ENCODE measurements at places on chromosomes 4 and X.
A peak's percentile ranks its signal among the peaks of the same experiment; 100 is the strongest.

DNA sequence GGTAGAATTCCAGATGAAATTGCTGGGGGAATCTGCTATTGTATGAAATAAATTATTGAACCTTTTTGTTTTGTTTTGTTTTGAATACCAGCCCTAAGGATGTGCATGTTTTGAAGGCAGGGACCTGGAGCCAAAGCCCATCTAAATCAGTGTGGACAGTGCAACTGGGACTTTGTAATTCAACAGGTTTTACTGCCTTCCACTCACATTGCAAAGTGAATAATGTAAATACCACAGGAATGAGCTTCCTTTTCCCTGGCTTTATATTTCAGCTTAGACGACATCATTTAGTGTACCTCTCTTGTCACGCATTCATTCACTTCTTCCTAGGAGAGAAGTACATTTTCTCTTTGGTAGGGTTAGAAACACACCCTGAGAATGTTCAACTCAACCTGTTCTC, 795.0 kb downstream of the CENPC start:
- DNase-seq, result no peak

DNA sequence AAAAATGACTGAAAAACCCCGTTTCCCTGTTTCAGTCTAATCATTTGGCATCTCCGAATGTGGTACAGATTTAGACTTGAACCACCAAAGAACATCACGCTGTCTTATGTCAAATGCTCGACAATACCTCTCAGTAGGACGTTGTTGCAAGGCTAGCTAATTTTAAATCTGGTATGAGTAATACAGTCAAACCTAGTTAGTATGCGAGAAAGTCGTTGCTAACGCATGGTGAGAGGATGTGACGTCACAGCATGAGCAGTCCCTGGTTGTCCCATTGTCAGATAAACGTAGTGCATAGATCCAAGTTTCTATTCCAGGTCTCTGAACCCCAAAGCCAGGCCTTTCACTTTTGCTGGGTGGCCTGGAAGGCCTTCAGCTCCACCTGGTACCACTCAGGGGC, 44.7 kb downstream of the SETD7 start:
- DNase-seq, result no peak

DNA sequence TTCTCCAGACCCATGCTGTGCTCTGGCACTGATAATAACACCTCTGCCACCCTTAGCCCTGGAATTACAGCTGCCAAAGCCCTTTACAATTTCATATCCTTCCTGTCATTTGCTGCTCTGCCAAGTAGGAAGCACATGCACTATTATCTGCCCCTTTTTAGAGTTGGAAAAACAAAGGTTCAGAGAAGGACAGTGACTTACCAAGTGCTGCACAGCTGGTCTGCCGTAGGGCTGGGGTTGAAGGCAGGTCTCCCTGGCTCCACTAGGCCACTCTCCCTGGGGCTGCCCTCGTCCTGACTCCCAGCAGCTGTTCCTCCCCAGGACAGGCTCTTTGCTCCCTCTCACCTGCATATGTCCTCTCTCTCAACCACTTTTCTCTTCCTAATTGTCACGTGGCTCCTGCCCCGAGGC, 73.4 kb downstream of the ANAPC4 start:
- DNase-seq, result no peak

DNA sequence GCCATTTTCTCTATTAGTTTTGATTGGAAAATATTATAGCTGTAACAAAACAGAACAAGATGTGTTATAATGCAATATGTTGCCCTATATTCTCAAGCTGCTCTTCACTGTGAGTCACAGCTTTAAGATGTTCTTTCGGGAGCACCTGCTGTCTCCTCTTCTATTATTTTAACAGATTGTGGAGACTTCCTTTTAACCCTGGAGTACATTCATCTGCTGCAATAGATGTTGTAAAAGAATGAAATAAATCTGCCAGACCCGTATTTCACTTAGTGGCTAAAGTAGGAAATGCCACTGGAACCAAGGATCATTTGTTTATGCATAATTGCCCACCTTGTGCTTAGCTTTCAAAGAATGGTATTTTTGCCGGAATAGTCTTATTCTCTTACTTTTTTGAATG, 11.1 kb downstream of the LSM6 start:
- no peak for DNase-seq

- no peak for DNase-seq
These were observed 140.4 kb upstream of the MAD2L1 start for GRCh38 chr4:120207021-120207420.

- DNase-seq, result no peak
These were observed 168.2 kb downstream of the AMELX start for GRCh38 chrX:11461201-11462001.

- DNase-seq, result no peak
These were observed 474.7 kb downstream of the TRIML1 start for GRCh38 chr4:188613976-188614375.

DNA sequence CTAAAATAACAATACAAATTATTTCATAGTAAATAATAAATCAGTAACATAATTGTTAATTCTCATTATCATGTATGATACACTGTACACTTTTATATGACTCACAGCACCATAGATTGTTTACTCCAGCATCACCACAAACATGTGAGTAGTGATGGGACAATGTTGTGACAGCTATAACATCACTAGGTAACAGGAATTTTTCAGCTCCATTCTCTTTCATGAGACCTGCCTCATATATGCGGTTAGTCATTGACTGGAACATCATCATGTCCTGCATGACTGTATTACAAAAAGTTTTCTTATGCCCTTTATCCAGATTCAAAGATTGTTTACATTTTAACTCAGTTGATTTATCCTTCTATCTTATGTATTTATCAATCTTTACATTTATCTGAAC, 1530.0 kb downstream of the PCDH18 start:
- DNase-seq, result no peak

DNA sequence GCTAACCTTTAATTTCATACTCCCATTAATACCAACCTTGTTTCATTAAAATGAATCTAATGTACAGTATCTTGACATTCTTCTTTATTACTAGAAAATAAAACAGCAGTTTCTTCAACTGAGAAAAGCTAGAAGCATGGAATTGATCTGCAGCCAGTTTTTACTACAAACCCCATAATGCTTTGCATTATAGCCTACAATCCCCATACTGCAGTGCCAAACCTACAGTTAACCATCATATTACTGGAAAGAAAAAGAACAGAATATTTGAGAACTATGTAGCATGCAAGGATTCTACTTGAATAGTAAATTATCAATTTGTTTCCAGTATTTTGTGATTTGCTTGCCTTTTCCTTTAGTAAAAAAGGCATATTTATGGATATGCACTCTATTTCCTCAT, 3.2 kb upstream of the IL1RAPL1 start:
- DNase-seq, result no peak

DNA sequence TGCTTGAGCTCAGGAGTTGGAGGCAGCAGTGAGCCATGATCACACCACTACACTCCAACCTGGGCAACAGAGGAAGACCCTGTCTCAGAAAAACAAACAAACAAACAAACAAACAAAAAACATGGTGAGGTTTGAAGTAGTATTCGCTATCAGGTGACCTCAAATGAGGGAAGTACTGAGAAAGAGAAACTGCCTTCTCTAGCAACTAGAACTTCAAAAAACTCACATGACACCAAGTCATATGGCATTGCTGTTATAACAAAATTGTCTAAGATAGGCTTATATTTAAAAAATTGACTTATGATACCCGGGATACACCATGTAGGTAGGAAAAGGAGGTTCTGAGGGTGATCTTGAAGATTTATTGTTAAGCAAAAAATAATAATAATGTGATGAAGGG, 10.3 kb downstream of the MPP1 start:
- no peak for DNase-seq

DNA sequence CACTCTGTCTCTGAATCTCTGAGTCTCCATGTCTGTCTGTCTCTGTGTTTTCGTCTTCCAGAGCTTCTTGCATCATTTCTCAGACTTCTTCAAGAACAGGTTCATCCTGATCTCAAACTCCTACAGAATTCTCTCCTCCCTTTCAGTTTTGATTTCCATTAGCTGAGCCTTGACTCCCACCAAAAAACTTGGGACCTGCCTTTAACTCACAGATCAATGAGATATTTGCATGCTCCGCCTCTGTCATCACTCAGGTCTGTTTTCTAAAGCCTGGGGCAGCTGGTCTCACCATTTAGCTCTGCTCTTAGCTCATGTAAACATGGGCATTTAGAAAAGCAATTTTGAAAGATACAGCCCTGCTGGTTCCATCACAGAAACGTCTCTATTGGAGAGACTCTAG, 8.6 kb downstream of the DAPP1 start:
- no peak for DNase-seq

GRCh38 chr4:152992027-152992426, 55.9 kb downstream of the FHDC1 start:
- DNase-seq, result no peak

GRCh38 chr4:153140294-153140693, 63.9 kb upstream of the TRIM2 start:
- DNase-seq, result no peak

GRCh38 chr4:187128222-187128621, 404.6 kb upstream of the FAT1 start:
- DNase-seq, result no peak

DNA sequence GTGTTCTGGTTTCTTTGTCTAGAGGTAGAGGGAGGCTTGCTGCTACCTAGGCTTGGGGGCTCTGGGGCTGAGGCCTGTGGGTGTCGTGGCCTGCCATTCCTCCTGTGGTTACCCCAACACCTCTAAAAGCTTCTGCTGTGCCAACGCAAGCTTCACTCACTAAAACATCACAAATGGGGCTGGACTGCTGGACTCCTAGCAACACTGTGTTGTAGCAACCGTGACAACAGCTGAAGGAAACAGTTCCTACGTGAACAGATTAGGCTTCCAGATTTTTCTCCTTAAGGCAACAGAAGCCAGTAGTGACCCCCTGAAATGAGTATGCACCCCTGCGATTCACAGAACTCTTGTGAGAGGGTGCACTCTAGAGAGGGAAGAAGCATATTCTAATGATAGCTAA, 138.3 kb upstream of the TEX13D start:
- no peak for DNase-seq

DNA sequence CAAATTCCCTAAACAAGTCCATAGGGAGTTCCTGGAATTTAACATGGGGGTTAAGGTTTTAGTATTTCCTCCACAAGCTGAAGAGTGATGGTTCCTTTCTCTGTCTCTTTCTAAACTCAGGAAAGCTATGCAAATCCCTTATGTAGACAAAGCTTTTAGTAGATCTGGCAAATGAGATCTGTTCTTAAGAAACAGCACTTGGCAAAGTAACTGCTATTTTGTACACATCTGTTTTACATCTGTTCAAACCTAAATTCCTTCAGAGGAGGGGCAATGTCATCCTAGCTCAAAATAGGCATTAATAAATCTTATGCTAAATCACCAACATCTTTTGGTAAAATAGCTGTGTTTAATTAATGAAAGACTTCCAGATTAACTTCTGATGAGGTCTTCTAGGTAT, 137.8 kb upstream of the TBC1D9 start:
- DNase-seq, result no peak

GRCh38 chr4:25958110-25958509, 44.1 kb downstream of the SMIM20 start:
- DNase-seq, result no peak

DNA sequence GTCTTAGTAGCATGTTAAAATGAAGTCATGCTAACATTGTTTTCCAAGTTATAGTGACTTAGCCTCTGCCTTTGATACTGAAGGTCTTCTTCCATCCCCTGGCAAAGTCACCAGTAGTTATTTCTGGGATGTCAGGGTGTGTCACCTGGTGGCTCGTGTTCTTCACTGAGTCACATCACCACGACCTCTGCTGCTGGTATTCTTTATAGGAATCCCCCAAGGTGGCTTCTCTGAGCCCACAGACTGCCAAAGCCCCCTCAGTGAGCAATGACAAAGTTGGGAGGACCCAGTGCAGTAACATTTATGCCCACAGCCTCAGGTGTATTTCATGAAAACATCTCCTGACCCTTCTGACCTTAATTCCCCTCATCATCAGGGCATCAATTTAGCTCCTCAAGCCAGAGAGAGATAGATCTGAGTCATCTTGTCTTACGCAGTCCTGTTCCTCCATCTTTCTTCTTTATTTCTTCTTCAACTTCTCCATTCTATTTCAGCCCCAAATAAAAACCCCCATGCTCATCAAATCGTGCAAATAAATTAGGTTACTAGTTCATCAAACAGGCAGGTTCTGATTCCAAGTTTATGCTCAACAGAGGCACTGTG, 29.3 kb upstream of the GPRIN3 start:
- DNase-seq, result peak; percentile 1

DNA sequence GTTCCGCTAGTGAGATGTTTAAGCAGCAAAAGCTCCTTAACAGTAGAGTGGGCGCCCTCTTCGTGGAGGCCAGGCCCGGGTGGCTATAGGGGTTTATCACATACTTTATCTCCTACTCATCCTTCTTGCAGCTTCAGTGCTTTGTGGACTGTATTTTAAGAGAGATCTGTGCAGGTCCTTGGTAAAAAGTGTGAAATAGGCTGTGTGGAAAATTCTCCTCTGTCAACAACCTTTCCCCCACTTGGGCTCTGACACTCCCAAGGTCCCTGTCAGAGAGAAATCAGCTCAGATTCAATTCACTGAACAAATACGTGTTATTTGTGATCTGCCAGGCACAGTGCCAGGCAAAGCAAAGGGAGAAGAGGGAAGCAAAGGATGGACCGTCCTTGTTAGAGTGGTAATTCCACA, 214.3 kb upstream of the PPARGC1A start:
- DNase-seq, result no peak

DNA sequence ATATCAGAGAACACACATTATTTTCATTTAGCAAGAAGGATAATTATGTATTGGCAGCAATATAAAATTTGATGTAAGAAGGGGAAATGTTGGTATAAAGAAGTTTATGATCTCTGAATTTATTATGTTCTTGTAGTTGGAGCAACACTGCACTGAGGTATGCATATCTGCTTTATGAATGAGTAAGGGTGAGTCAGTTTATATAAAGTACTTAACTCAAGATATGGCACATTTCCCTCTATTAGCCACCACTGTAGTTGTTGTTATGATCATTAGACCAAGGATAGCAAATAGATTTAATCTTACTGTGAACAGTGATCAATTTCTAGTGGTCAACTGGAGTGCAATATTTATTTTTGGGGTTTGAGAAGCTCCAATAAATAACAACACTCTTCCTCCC, 66.6 kb downstream of the SNX25 start:
- DNase-seq, result no peak

GRCh38 chr4:138229160-138229559, 13.0 kb downstream of the SLC7A11 start:
- DNase-seq, result no peak

GRCh38 chr4:169557061-169557636, 55.2 kb downstream of the NEK1 start:
- no peak for DNase-seq

GRCh38 chrX:139297638-139298037, 232.9 kb upstream of the F9 start:
- no peak for DNase-seq

DNA sequence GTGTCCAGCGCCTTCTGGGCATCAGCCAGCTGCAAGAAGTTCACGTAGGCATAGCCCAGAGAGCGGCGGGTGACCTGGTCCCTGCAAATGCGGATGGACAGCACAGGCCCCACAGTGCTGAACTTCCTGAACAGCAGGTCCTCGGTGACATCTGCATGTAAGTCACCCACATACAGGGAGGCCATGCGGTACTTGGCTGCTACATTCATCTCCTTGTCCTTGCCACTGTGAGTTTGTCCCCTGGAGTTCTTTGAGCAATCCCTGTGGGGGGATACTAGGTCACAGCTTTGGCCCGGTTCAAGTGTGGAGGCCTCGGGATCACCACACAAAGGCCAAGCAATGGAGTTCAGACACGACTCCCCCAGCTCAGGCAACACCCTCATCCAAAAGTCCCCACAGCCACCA, 776 bp downstream of the PABPC4L start:
- DNase-seq, result no peak
